ENCODE measurements at places on chromosomes 1 and 21. TPM values are rescaled to one million over a fixed set of nuclear protein-coding genes. Genes with fewer than 3 reads are reported as not detected.

Gene ADCY10
- under 0.01 TPM for total RNA-seq

Gene DNASE2B
- not detected for total RNA-seq

Gene SH2D2A
- total RNA-seq: 0.97 TPM

Gene MNDA
- not detected for total RNA-seq

Gene RAB7B
- total RNA-seq: 0.15 TPM

Gene HES3
- total RNA-seq: not detected

Gene NECTIN4
- total RNA-seq: 0.15 TPM

Gene FCRL4
- not detected for total RNA-seq

Gene NPL
- 0.65 TPM for total RNA-seq

Gene MASP2
- not detected for total RNA-seq

Gene SFN
- not detected for total RNA-seq

Gene DHDDS
- 63.1 TPM for total RNA-seq

Gene MTARC1
- total RNA-seq: 1.3 TPM

Gene NTNG1
- total RNA-seq: 0.15 TPM

Gene ICOSLG
- total RNA-seq: 1.3 TPM

Gene ZSWIM5
- total RNA-seq: 0.30 TPM

Gene ADAMTS4
- 16.0 TPM for total RNA-seq

Gene CRP
- 0.32 TPM for total RNA-seq

Gene MYOC
- not detected for total RNA-seq

Gene RIPK4
- not detected for total RNA-seq

Gene REG4
- total RNA-seq: not detected

Gene GJA9
- not detected for total RNA-seq

Gene PTCH2
- 0.30 TPM for total RNA-seq

Gene PRAMEF4
- not detected for total RNA-seq

Gene DIO1
- total RNA-seq: not detected

Gene DYRK3
- total RNA-seq: 16.9 TPM

Gene PAFAH2
- 7.0 TPM for total RNA-seq

Gene KRTAP11-1
- total RNA-seq: not detected

Gene KRTAP13-2
- total RNA-seq: not detected

Gene RIIAD1
- total RNA-seq: not detected
